ENCODE measurements at places on chromosomes 2 and 18.

- no peak for DNase-seq
Measured at GRCh38 chr2:68710756-68711155, 23.9 kb upstream of the ARHGAP25 start.

DNA sequence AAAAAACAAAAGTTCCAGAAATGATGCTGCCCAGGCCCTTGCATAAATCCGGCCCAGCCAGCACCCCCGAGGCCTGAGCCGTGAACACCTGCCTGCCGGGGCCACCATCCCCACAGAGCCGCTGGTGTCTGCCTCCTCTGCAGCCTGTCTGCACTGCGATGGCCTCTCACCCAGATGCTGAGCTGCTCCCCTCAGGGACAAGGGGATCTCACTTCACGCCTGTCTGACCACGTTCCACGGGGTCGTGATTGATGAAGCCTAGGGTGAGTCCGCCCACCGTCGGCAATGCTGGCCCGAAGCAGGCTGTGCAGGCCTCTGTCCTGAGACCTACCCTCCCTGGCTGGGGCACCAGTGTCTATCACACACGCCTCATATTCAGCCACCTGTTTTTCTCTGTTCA, 444.2 kb downstream of the EIPR1 start:
- DNase-seq, result no peak

DNA sequence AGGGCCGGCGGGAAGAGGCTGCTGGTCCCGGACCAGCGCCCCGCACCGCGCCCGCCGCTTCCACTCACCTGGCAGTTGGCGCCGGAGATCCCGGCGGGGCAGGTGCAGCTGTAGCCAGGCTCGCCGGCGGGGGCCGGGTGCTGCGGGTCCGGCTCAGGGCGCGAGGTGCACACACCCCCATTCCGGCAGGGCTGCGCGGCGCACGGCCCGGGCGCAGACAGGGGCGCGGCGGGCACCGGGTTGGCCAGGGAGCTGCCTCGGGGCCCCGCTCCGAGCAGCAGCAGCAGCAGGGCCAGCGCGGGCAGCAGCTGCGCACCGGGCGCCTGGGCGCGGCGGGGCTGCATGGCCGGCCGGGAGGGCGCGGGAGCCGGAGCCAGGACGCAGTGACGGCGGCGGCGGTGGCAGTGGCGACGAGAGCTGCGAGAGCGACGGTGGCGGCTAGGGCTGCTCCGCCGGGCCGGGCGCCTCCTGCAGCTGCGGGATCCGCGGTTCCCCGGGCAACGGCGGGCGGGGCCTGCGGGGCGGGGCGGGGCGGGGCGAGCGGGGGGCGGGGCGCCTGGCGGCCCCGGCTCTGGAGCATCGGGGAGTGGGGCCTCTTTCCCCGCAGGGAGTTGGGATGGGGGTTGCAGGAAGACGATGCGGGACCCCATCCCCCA, at the start of gene DNER:
Gene DNER (minus strand): TSS at position 476 of the 656 bp plus-strand sequence. CDS start 132 bp downstream, at position 344.
- DNase-seq, result no peak

DNA sequence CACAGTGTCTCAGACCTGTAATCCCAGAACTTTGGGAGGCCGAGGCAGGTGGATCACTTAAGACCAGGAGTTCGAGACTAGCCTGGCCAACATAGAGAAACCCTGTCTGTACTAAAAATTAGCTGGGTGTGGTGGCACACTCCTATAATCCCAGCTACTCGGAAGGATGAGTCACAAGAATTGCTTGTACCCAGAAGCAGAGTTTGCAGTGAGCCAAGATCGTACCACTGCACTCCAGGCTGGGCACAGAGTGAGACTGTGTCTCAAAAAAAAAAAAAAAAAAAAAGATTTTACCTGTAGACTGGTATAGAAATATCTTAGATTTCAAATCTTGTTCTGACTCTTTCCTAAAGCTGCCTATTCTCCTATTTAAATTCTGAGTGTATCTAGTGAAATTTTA, 7.2 kb upstream of the KLHL29 start:
- DNase-seq, result no peak

DNA sequence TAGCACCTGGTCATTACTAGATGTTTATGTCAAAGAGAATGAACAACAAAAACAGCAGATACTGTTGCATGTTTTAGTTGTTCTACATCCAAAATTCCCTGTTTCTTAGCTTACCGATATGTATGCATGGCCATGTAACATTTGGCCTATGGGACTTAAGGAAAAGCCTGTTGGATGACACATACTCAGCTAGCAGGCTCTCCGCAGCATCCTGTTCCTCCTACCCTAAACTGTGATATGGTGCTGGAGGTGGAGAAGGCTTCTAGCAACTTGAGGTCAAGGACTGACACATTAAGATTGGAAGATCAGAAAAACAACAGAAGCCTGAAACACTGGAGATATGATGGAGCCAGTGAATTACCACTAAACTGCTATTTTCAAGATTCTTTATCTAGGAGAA, 537.8 kb downstream of the LRRTM4 start:
- DNase-seq, result no peak

- no peak for DNase-seq
Measured at GRCh38 chr2:232900811-232901735, 31.0 kb downstream of the SNORC start.

DNA sequence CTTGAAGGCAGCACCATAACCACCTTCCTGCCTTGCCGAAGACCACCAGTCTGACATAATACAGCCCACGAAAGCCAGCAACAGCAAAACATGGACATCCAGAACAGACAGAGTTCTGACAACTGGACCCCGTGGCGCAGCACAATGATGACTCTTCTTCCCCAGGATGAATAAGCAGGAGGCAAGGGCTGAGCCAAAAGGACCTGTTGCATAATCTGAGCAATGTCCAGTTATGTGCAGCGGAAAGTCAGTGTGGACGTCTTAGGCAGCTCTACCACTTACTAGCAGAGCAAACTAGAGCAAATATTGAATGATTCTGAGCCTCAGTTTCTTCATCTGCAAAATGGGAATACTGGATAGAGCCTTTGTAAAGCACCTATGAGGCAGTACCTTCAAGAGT, 225.1 kb downstream of the ZBTB7C start:
- DNase-seq, result no peak

GRCh38 chr18:6901286-6901926, 171.9 kb downstream of the ARHGAP28 start:
- no peak for DNase-seq

DNA sequence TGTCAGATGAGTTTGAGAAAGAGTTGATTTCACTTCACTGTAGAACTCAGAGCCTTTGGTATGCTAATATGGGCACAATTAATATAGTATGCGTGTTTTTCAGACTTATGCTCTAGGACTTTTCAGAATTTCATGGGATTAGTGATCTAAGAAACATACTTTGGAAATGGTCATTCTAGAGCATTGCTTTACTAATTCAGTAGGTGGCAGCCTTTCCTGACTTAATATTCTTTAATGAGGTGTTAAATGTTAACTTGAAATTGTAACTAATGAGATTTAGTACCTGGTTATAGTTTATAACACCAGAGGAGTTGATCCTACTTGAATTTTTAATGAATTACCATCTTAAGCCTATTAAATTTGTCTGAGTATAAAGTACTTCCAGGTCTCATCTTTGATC, 28.4 kb downstream of the ACTR2 start:
- no peak for DNase-seq

GRCh38 chr2:38080346-38080745, 4.4 kb upstream of the CYP1B1 start:
- DNase-seq, result no peak

All from PC-9 (cell line).